ENCODE measurements at places on chromosomes 11 and 22.
A peak's percentile ranks its signal among the peaks of the same experiment; 100 is the strongest.

GRCh38 chr11:66221726-66222236, 46.7 kb upstream of the RAB1B start:
- DNase-seq = no peak

DNA sequence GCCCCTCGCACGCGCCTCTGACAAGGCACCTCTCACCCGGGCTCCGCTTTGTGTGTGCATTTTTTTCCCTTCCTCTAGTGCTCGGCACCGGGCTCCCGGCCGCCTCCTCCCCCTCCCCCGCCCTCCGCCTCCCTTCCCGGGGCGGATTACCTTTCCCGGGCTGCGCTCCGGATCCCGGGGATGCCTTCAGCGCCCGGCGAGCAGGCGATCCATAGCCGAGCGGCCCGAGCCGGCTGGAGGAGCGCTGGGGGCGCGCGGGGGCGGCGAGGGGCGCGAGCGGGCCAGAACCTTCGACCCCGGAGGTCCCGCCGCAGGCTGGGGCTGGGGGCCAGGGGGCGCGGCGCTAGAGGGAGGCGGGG, 282 bp downstream of the MPPED2 start:
- no peak for DNase-seq

GRCh38 chr11:33691066-33691864, 9.4 kb downstream of the C11orf91 start:
- DNase-seq = no peak

DNA sequence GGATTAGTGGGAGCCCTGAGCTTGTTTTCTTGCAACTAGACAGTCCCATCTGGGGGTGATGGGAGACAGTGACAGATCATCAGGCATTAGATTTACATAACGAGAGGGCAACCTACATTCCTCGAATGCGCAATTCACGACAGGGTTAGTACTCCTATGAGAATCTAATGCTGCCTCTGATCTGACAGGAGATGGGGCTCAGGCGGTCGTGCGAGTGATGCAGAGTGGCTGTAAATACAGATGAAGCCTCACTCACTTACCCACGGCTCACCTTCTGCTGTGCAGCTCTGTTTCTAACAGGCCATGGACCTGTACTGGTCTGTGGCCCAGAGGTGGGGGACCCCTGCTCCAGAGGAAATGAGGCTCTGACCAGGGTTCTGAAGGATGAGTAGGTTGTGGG, 125.5 kb downstream of the FBXO7 start:
- no peak for DNase-seq

DNA sequence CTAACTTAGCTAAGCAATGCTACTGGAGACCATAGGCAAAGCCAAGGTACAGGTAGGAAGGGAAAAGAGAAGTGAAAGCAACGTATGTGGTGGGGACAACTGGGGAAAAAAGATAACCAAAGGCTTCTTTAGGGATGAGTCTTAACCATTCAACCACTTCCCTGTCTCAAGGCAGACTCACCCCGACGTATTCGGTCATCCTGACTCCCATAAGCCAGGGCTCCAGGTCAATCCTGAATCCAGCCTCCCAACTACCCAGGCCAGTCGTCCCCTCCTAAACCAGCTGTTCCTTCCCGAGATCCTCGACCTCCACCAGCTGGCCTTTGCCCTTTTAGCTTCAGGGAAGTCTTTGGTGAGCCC, 330 bp downstream of the ACP2 start:
- DNase-seq = no peak

DNA sequence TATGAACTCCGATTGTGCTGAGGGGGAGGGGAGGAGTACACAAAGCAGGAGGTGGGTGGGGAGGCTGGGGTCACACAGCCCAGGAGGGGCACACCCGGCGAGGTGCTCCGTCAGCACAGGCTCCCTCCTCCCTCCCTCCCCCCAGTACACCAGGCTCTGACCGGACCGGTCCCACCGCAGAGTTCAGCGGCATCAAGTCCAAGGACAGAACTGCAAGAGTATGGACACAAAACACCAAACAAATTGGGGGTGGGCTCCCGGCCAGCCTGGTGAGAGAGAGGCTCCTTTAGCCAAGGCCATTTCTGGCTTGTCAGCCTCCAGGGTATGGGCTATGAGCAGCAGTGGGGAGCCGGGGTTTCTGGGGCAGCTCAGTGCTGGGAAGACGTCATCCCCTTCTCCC, 68.3 kb downstream of the ST3GAL4 start:
- no peak for DNase-seq

GRCh38 chr22:31154975-31155374, 5.0 kb upstream of the RNF185 start:
- DNase-seq = no peak

GRCh38 chr11:1760351-1761109, 3.2 kb downstream of the CTSD start:
- DNase-seq = no peak

GRCh38 chr22:24592851-24593558, at the start of gene LRRC75B:
TSS of gene LRRC75B (minus strand) at chr22:24593073. CDS start at chr22:24593039, 34 bp downstream.
- DNase-seq = no peak

DNA sequence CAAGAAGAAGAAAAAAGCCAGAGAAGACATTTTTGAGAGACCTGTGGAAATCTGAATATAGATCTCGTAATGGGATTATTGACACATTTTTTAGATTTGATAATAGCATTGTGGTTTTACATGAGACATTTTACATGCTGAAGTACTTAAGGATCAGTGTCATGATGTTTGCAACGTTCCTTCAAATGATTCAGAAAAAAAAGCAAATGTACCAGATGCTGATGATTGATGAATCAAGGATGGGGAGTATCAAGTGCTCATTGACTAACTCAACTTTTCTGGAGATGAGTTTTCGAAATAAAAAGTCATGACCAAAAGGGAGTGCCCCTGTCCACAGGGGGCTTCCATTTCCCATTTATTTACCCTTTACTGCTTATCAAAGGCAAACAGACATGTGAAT, 207.0 kb upstream of the SORL1-AS1 start:
- no peak for DNase-seq

GRCh38 chr11:1640076-1640946, 10.7 kb downstream of the KRTAP5-5 start:
- DNase-seq = no peak

DNA sequence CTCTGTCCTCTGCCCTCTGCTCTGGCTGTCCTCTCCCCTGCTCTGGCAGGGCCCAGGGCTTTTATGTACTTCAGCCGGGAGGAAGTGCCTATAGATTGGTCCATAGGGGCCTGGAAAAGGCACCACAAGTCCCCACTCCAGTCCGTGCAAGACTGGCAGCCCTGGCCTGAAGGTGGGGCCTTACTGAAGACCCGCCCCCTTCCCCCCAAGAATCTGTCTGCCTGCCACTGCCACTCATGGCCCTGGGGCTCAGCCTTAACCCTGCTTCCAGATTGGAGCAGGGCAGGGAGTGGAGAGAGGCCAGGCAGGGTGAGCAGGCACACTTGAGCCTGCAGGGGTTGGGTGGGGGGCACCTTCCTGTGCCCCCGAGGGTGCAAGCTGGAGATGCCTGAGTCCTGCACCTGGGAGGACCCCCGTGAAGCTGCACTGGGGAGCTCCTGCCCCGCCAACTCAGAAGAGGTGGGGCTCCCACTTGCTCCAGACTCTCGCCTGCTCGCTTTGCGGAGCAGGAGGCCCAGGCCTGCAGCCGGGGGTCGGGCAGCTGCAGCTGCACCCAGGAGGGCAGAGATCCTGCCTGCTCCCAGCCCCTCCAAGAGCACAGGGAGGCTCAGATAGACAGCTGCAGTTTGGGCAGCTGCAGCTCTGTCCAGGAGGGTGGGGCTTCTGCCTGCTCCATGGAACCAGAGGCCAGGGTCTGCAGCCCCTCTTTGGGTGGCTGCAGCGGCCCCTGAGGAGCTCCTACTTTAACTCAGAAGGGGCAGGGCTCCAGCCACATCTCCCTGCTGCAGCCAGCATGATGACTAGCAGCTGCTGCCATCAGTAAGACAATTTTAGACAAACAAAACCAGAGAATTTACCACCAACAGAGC, 51.0 kb upstream of the SC5D start:
- DNase-seq = no peak

DNA sequence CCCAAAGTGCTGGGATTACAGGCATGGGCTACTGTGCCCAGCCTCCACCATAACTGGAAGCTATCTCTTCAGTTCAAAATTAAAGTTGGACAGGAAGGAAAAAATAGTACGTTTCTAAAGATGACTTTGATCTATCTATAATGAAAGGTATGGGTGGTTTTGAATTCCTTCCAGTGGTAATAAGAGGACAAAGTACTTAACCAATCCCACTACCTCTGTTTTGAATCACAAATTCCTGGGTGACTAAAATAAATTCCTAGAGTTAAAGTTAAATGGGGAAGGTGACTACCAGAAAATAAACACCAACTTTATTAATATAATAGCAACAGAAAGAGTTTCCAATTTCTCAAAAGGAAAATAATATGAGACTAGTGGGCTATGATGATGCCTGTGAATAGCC, 9.1 kb downstream of the PHF5A start:
- DNase-seq = no peak

GRCh38 chr11:93652161-93652597, 9.3 kb upstream of the CEP295 start:
- no peak for DNase-seq

DNA sequence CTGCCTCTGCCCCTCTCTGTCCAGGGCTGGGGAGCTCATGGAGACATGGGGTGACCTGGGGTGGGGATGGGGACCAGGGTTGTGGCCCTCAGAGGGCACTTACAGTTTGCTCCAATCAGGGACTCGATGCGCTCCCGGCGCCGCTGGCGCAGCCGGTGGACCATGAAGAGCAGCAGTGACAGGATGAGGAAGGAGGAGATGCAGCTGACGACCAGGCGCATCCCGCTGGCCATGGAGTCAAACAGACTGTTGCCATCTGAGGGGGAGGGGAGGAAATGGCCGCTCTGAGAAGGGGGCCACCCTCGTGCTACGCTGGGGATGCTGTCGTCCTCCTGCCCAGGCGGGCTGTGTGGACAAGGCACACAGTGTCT, 80.5 kb downstream of the DGCR2 start:
- no peak for DNase-seq

- DNase-seq = peak; percentile 34
These were observed 85.9 kb downstream of the ZNF280B start for GRCh38 chr22:22422629-22423112.

Data from activated naive CD4-positive, alpha-beta T cell (primary cell).